ENCODE measurements at places on chromosomes 5 and 9. TPM values are rescaled to one million over a fixed set of nuclear protein-coding genes. Genes with fewer than 3 reads are reported as not detected.
A peak's percentile ranks its signal among the peaks of the same experiment; 100 is the strongest.

DNA sequence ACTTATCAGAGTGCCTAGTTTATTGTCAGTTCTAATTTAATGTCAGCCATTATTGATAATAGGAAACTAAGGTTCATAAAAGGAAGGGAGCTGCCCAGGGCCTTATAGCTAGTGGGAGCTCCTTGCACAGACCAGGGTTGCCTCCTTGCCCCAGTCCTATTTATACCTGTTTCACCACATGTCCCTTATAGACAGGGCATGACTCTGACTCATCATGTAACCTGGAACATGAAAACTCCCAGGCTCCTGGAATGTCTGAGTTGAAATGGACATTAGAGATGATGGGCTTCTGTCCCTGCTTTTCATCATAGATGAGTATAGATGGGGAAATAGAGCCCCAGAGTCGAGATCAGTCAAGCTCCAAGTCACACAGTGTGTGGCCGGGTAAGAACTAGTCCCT, 21.1 kb downstream of the FAT2 start:
- no peak for DNase-seq

DNA sequence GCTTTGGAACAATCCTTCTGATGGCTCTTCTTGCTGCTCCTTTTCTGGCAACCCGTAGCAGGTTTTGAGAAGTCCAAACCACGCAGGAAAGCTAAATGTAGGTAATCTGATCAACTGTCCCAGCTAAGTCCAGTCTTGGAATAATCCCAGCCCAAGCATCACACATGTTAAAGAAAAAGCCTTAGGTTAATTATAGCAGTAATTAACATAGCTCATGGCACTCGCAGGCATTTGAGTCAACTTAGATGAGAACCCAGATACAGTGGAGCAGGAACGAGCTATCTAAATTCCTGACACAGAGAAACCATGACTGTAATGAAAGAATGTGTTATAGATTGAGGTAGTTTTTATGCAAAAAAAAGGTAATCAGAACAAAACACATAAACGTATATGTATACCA, 844.8 kb downstream of the CDH9 start:
- DNase-seq: no peak

- DNase-seq: peak; percentile 57
Observed at GRCh38 chr5:128674837-128675446, 136.9 kb upstream of the FBN2 start.

- no peak for DNase-seq
Observed at GRCh38 chr5:140342287-140342686, 4.1 kb downstream of the HBEGF start.

DNA sequence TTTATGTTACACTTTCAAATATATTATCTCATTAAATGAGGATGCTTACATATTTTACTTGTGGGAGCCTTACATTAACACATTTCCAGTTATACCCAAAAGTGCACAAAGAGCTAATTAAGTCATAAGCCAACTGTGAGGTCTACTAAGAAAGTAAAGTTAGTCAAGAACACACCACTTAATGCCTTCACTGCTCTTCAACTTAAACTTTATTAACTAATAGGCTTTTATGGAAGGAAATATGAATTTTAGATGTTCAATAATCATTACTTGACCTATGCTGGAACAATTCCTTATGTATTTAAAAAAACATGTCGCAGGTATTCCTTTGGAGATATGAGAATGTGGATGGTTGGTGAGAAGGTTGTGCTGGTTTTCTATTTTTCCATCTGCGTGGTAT, 3.4 kb downstream of the ST8SIA4 start:
- no peak for DNase-seq

DNA sequence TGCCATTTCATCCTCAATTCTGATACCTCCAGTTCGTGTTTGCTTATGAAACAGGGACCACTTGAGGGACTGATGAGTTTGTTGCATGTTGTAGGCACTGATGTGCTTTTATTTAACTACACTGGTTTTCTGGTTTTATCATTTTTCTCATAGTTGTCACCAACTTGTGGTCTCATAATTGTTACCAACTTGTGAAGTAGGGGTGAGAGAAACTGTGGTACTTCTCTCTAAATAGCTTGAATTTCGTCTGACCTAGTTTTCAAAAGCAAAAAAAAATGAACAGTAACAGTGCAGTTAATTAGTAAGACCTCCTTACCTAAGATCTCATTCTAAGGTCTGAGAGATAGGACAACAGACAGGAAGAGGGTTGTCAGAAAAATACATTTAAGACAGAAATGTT, 78.0 kb downstream of the ANXA2R start:
- DNase-seq: no peak

DNA sequence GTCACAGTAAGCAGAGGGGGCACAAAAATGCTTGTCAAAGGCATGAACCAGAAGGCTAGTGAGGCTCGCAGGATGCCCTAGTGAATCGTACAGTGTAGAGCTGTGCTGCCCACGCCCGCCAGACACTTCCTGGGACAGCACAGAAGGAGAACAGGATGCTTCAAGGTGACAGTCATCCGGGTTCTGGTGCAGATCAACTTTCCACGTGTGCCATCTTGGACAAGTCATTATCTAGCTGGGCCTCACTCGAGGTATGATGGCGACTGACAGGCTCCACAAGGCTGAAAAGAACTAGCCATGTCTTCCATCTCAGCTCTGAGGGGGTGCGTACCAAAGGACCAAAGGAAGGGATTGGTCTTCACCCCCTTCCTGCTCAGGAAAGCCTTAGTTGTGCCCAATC, 14.0 kb downstream of the SPRY4 start:
- no peak for DNase-seq

DNA sequence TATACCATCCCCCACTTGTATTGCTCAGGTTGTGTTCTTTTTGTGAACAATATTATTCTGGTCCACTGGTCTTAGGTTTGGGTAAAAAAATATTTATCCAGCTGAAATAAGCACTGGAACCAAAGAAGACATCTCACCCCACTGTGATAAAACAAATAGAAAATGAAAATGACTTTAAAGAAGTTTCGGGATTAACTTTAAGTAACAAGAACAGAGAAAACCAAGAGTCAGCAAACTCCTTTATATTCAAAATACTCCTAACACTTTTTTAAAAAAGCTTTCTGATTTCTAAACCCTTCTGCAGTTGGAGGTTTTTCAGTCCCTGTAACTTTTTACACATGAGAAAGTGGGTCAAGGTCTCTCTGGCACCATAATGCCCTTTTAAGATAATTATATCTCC, 273.9 kb upstream of the CDH10 start:
- no peak for DNase-seq

The GOLM1 gene
- 27.5 TPM for total RNA-seq

The ANKRD20A1 gene
- not detected for total RNA-seq

All from SJSA1 (cell line).